Sigmoid colon (tissue), 7 donors: ENCODE measurements at places on chromosomes 12 and 14. TPM values are rescaled to one million over a fixed set of nuclear protein-coding genes. Genes with fewer than 3 reads are reported as not detected.

GRCh38 chr12:127803545-127803944, 463.4 kb upstream of the TMEM132C start:
- no peak for DNase-seq

GRCh38 chr12:114579389-114579788, 104.6 kb downstream of the TBX3 start:
- no peak for DNase-seq

Gene GLIPR1L1
- total RNA-seq, result not detected

- no peak for DNase-seq
Measured at GRCh38 chr14:47278233-47278842, 397.1 kb downstream of the MDGA2 start.

DNA sequence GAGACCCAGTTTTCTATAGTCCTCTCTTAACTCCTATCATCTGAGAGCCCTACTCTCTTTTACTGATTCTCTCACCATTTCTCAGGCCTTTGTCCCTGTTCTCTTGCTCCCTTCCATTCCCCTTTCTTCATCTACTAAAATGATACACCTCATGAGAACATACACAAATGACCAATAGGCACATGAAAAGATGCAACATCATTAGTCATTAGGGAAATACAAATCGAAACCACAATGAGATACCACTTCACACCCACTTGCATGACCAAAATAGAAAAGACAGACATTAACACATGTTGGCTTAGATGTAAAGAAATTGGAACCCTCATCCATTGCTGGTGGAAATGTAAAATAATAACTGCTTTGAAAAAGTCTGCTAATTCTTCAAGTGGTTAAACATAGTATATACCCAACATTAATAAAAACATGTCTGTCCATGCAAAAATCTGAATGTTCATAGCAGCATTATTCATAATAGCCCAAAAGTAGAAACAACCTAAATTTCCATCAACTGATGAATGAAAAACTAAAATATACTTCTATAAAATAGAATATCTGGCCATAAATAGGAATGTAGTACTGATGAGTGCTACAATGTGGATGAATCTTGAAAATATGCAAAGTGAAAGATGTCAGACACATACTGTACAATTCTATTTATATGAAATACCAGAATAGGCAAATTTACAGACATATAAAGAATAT, 66.0 kb downstream of the DENND5B start:
- DNase-seq, result no peak

Gene CRIP2
- 50.0 TPM for total RNA-seq

- DNase-seq, result no peak
Measured at GRCh38 chr14:49516286-49516685, 69.9 kb downstream of the RPS29 start.

- no peak for DNase-seq
Measured at GRCh38 chr12:4289231-4289878, 15.8 kb downstream of the CCND2 start.

Gene TIMM9
- total RNA-seq, result 72.3 TPM

Gene ETFBKMT
- 2.9 TPM for total RNA-seq
